ENCODE measurements at places on chromosomes 4 and X.
A peak's percentile ranks its signal among the peaks of the same experiment; 100 is the strongest.

DNA sequence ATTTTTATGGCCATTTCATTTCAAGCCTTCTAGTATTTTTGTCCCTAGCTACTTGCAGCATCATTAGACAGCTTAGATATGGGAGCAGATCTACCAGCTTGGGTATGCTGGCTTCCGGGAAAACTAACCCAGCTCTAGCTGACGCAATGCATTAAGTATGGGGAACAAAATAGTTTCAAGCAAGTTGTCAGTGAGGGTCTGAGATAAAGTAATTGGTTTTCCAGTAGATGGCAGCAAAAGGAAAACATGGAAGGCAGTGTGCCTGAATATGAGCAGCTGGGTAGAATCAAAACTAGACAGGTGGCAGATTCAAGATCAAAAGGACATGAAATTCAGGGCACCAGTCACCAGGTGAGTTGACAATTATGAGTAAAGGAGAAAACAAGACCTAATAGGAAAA lies 340.9 kb upstream of the CTSO start:
- DNase-seq = no peak

DNA sequence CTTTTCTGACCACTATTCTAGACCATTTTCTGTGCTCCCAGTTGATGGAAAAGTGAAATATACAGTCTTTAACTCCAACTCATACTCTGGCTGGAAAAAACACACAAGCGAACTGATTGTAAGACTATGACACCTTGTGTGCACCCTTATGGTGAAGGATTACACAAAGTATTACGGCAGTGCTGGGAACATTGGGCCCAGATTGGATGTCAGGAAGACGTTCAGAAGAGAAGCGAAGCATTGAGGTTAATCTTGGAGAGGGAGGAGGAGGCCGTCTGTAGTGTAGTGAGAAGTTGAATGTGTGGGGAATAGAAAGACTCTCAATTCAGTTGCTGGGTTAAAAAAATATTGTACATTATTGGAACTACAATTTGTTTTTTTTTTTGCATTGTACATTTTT lies 50.0 kb downstream of the GRIA2 start:
- DNase-seq = no peak

GRCh38 chr4:148335133-148335532 lies 107.1 kb downstream of the NR3C2 start:
- DNase-seq = no peak

GRCh38 chr4:85967872-85968271 lies 392.0 kb downstream of the MAPK10 start:
- DNase-seq = no peak

GRCh38 chr4:148061795-148062194 lies 329.9 kb downstream of the ARHGAP10 start:
- DNase-seq = no peak

- DNase-seq = peak; percentile 11
Measured at GRCh38 chr4:14155803-14156202, 528.3 kb upstream of the BOD1L1 start.

- DNase-seq = no peak
Measured at GRCh38 chr4:182537031-182537795, 294.0 kb downstream of the TENM3 start.

GRCh38 chr4:3720466-3720865 lies 45.7 kb upstream of the ADRA2C start:
- DNase-seq = no peak

DNA sequence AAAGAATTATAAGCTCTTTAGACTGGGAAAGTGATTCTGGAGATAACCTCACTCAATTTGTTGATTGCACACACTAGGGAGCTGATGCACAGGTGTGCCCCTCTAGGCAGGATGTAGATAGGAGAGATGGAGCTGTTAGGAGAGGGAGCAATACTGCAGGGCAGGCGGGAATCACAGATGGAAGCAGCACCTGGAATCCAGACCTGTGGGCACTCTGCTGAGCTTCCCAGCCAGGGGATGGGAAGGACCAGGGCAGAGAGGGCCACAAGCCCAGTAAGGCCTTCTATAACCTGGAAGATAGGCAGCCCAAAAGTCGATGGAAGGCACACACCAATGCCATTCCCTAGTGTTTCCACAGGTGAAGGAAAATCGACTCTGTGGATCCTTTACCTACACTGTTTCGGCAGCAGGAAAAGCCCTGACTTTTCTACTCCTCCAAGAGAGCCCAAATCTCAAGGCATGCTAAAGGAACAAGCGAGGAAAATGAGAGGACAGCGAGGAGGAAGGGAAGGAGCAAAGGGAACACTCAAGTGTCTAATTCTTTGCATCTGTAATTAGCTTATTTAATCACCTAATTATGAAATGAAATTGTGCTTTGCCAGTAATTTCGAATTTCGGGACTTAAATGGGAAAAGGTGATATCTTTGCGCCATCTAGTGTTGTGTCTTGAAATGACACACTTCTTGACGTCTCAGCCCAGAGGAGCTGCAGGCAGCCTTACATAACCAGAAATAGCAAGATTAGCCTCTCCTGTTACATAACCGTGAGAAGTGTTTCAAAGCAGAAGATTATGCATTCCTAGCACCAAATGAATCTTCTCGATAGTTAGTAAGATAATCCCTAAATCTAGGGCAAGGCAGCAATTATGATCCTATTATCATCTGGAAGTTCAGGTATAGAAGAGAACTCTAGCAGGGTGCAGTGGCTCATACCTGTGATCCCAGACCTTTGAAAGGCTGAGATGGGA lies 31.0 kb upstream of the TLR3 start:
- DNase-seq = no peak

DNA sequence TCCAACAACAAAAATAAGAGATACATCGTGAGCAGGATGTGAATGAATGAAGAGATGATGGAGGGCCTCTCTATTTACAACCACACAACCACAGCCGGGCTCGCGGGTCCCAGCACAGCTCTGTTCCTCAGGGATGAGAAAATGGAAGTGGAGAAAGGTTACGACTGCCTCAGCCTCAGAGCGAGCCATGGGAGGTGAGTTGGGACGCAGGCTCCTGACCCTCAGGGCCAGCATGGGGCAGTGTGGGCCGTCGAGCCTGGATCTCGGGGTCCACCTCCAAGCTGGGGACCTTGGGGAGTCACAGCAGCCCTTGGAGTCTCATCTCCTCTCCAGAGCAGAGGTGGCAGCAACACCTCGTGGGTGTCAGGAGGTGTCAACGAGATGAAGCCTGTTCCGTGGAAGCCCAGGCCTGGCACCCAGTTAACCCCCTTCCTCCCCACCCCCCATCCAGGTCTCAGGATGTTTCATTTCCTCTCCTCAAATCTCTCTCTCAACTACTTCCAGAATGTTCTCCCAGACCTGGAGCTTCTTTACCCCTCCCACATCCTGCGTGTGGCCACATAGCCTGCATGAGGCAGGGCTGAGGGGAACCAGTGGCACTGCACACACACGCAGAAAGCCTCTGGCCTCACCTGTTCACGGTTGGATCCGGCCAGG lies 25.9 kb downstream of the C4orf50 start:
- no peak for DNase-seq

GRCh38 chr4:38869511-38869910 lies 1.9 kb downstream of the FAM114A1 start:
- no peak for DNase-seq

DNA sequence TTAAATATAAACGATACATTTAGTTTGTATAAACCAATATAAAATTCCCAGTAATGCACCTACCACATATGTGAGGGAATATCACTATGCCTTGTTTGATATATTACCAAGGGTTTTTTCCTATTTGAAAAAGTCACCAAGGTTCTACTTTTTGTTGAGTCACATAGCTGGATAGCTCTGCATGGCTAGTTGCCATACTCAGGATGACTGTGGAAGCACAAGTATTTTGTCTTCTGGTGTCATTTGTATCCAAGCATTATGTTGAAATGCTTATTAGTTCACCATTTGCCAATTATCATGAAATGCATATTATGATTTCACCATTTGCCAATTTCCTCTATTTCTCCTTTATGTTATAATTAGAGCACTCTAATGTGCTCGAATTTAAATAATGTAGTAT lies 162.7 kb upstream of the TTC29 start:
- no peak for DNase-seq

GRCh38 chr4:114600672-114601071 lies 2.1 kb downstream of the UGT8 start:
- no peak for DNase-seq

DNA sequence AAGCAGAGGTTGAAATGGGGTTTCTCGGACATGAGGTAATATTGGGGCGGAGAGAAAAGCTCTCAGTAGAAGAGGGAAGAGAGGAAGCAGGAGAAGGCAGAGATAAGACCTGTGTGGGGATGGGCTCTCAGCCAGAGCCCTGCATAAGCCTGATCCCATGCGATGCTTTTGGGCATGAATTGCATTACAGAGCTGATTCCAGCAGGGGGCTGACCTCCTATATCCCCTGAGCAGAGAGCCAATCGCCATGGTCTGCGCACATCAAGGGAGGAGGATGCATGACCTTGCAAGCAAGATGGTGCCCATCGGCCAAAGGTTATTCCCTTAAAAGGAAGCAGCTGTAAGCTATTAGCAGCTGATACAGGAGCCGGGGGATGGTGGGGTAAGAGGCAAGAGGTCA lies 7.6 kb downstream of the ANOS1 start:
- no peak for DNase-seq

DNA sequence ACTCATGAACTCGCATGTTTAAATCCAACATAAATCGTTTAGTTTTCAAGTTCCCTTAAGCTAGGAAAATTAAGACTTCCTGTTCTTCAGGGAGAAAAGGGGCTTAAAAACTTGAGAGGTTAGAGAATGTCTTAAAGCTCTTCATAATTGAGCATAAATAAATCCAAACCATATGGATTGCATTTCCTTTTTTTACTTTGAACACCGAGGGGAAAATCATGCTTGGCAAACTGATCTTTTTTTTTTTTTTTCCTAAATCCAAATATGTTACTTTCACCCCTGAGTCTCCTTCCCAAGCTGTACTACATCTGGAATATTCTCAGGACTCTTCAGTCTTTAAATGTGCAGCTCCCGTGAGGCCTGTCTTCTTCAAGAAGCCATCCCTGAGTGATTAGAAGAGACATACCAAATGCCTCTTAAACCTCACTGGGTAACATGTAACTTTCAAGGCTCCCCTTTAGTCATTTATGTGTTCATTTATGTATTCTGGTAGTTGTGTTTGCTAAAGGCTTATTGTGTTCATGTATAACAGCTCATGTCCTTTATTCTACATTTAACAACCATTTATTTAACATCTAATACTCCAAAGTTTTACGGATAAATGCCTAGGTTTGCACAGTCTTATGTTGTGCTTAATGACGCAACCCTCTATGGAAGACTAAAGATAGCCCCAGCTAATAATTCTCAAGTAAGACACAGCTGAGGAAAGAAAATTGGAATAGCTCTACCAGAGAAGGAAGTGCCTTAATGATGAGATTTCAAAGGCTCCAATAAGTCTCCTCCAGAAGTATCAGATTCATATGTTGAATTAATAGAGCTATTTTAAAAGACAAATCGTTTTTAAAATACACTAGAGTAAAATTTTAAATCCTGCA lies 107.0 kb downstream of the AGTR2 start:
- DNase-seq = peak; percentile 34

DNA sequence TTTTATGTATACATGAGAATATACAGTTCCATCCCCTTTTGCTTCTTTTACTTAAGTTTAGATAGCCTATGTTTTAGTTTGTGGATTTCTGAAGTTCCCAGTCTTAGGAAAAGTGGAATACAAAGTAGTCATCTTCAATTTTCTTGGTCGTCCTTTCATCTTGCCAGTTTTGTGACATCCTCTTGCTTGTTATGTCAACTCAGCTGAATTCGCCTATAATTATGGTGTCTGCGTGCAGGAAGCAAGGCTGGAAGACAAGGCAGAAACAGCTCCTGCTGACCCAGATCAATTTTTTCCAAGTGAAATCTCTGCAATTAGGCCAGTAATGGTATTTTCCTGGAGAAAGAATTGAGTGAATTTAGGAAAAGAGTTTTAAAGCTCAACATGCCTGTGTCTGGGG lies 28.1 kb upstream of the NYX start:
- DNase-seq = no peak

DNA sequence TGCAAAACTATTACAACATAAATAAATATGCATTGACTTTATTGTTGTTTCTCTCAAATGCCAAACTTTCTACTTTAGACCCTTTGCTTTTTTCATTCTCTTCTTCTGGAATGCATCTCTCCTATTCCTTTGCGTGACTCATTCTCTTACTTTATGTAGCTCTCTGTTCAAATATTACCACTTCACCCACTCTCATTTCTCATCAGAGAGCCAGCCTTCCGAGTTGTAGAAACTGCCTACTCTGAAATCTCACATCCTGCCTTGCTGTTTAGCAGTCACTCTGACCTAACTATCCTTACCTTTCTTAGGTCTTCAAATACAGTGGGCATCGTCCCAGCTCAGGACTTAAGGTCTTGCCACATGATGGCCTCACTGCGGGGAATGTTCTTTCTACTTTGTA lies 143.5 kb downstream of the GALNTL6 start:
- no peak for DNase-seq

- DNase-seq = no peak
Measured at GRCh38 chr4:85994576-85994975, 365.3 kb downstream of the MAPK10 start.

GRCh38 chr4:145808021-145808650 lies 128.2 kb downstream of the C4orf51 start:
- no peak for DNase-seq

DNA sequence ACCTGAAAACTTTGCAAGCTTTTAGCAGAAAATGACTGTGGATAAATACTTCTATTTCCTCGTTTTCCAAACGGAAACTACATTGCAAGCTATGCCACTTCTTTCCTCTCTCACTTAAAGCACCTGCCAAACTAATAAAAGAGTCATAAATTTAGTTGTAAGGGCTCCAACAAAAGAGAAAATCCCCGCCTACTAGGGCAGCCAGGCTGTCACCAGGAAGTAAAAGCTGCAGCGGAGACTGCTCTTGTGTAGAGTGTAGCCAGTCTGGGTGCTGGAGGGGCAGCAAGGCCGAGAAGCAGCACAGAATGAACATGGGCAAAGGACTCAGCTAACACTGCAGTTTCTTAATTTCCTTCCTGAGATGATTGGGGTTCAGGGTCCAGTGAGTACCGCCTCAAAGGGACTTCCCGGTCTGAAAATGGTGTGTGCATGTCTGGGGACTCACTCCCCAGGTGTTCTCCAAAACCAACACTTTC lies 89.3 kb upstream of the MAML3 start:
- no peak for DNase-seq

GRCh38 chr4:15833801-15834200 lies 55.7 kb downstream of the CD38 start:
- DNase-seq = no peak

- DNase-seq = no peak
Measured at GRCh38 chr4:158133551-158133950, 39.3 kb downstream of the GASK1B start.

DNA sequence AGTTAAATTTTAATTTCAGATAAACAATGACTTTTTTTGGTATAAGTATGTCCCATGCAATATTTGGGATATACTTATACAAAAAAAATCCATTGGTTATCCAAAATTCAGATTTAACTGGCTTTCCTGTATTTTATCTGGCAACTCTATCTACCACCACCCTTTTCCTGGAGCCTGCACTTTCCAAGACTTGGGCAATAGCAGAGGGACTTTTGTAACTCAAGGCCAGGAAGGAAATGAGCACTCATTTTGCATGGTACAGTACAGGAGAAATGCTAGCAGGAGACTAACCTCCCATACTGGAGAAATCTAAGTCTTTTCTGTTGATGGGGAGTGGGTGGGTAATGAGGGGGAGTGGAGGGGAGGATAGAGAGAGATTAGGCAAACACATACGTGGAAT lies 37.7 kb upstream of the PLAC1 start:
- no peak for DNase-seq

- DNase-seq = no peak
Measured at GRCh38 chrX:111442791-111443190, 30.8 kb upstream of the DCX start.

All from NCI-H524 treated with DMSO at 0.1 percent for 48 hours (cell line).